ENCODE measurements at places on chromosomes 11 and 22. TPM values are rescaled to one million over a fixed set of nuclear protein-coding genes. Genes with fewer than 3 reads are reported as not detected.

GRCh38 chr11:78795621-78796261, 221.1 kb upstream of the NARS2 start:
- no peak for DNase-seq

Gene TMEM25
- total RNA-seq, result 17.7 TPM

- DNase-seq, result peak; percentile 42
These were observed 7.1 kb downstream of the IL17RA start for GRCh38 chr22:17091851-17092250.

DNA sequence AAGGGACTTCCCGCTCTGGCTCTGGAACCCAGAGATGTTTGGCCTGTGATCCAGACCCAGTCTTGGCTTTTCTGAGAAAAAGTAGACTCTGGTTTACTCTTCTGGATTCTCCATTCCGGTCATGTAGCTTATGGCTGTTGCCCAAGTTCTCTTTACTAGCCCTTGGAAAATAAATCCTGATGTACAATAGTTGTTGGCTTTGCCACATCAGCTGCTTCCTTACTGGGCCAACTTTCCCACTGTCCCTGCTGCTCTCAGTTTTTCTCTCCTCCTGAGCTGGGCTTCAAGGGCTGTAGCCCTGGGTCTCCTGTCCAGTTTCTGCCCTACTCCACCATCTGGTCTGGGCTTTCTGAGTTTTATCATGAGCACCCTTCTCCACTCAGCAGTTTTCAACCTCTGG, 12.5 kb downstream of the PATZ1 start:
- DNase-seq, result no peak

Gene DNAJB7
- not detected for total RNA-seq

- DNase-seq, result no peak
These were observed 50.7 kb downstream of the PRR5L start for GRCh38 chr11:36346562-36347383.

DNA sequence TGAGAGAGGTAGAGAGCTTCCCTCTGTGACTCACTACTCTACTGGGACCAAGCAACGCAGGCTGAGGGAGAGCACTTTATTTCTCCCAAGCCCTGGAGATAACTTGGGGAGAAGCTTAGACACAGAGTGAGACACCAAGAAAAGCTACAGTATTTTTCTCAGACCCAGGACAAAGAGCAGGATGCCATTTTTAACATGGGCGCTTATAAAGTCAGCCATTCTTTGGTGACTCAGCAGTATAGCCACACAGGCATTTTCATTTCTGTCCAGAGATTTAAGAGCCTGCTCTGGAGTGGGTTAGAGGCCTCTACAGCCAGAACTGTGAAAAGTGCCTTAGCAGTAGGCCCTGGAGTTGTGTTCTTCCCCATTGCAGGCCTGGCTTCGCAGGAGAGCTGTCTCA, 55.0 kb upstream of the GLYAT start:
- DNase-seq, result no peak

DNA sequence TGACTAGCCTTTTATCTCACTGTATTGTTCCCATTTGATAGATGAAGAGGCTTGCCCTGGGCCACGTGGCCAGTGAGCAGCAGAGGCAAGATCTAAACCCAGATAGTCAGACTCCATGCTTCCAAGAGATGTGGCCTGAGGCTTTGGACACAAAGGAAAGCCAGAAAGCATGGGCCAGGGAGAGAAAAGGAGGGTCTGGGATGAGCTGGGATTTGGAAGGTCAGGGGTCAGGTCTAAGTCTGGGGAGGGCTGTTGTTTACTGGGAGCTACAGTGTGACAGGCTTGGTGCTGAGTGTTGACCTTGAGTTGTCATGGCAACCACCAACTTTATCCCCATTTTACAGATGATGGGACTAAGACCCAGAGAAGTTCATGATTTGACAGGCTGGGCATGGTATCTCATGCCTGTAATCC, 2.1 kb downstream of the SLC35E4 start:
- no peak for DNase-seq

Gene SAA1
- not detected for total RNA-seq

GRCh38 chr11:76159303-76159937, 46.9 kb downstream of the WNT11 start:
- DNase-seq, result no peak

Gene CNTN5
- total RNA-seq, result not detected

DNA sequence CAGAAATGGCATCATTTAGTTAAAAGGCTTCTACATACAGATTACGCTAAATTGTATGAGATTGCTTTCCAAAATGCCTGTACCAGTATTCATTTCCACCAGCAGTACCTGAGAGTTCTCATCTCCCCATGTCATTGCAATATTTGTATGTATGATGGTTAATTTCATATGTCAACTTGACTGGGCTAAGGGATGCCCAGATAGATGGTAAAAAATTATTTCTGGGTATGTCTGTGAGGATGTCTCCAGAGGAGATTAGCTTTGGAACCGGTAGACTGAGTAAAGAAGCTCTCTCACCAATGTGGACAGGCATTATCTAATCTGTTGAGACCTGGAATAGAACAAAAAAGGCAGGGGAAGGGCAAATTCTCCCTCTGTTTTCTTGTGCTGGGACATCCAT, 6.9 kb downstream of the ADM start:
- DNase-seq, result no peak

Gene DKK3
- 42.2 TPM for total RNA-seq

- peak; percentile 73 for DNase-seq
These were observed 41.5 kb upstream of the HSPA8 start for GRCh38 chr11:123103326-123103980.
